ENCODE measurements at places on chromosomes 4 and X. TPM values are rescaled to one million over a fixed set of nuclear protein-coding genes. Genes with fewer than 3 reads are reported as not detected.

GRCh38 chr4:106607558-106607957 is 239.0 kb upstream of the GIMD1 start:
- DNase-seq: no peak

DNA sequence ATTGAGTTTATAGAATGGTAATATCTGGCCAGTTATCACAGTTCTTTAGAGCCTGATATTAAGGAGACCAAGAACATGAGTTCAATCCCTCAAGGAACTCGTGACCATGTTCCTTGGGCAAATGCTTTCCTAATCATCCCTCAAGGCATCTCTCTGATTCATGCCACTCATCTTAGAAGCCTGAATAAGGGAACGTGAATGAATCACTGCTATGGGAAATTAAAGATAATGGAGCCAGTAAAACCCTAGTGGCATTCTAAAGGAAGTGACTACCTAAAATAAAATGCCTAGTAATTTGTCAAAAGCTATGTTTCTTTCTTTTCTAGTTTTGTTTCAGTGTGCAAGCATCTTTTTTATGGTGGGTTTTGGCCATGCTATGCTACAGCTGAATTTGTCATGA is 1161.3 kb downstream of the C4orf33 start:
- peak; percentile 22 for DNase-seq

GRCh38 chr4:71113294-71113693 is 119.8 kb downstream of the DCK start:
- DNase-seq: no peak

- DNase-seq: no peak
Observed at GRCh38 chrX:131609480-131609879, 65.6 kb downstream of the OR13H1 start.

DNA sequence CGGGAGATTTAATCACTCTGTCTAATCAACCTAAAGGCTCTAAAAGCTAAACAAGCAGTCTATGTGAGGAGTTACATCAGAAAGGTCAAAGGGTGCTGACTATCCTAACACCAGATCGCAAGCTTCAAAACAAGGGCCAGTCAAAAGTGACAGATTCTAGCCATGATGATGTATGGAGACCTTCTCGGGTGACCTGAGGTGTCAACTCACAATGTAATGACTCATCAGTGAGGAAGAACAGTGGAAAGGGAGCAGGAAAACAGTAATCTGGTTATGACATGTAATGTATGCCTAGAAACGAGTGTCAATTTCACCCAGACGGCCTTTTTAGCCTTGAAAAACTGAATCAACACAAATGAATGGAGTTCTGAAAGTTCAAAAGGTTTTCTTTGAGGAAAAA is 375.3 kb downstream of the IDS start:
- no peak for DNase-seq

DNA sequence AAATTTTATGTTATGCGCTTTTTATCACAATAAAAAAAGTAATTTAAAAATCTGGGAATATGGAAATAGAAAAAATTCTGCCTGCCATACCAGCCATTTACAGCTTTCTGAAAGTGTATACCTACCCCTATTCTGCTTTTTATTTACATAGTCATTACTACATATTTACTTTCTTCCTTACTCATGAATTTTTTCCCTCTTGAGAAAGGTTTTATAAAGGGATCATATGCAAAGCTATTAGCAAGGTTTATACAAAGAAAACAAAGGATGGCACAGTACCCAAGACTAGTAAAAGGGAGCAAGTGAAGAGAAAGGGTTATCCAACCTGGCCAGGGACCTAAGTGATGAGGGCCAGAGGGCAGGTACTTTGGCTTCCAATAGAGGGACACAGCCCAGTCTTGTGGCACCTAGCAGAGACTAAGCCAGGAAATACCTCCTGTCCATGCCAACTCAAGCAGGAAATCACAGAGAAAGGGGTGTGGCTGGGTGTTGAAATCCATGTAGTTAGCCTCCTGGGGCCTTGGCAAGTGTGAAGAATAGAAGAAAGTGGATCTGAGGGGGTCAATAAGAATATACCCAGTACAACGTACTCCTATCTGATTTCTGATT is 207.3 kb upstream of the VEGFC start:
- DNase-seq: no peak

DNA sequence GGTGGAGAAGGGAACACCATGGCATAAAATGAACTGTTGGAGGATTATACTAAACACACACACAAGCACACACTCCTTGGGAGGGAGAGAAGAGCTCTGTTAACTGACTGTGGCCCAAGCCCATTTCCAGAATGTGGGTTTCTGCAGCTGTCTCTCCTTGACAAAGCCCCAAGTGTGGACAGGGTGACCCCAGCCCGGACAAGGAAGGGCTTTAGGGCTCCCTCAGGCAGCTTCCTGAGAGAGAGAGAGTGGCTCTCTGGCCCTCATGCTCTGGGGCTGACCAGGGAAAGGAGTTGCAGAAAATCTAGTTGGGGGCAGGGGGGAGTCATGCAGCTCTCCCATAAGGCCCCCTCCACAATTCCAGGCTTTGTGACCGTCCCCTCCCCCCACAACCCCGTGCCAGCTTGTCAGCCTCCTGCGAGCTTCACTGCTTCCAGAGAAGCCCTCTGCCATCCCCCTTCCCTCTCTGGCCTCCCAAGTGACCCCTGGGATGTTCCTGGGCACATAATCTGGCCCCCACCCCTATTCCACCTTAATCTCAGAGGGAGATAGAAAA is 590 bp downstream of the ARHGEF9 start:
- no peak for DNase-seq

DNA sequence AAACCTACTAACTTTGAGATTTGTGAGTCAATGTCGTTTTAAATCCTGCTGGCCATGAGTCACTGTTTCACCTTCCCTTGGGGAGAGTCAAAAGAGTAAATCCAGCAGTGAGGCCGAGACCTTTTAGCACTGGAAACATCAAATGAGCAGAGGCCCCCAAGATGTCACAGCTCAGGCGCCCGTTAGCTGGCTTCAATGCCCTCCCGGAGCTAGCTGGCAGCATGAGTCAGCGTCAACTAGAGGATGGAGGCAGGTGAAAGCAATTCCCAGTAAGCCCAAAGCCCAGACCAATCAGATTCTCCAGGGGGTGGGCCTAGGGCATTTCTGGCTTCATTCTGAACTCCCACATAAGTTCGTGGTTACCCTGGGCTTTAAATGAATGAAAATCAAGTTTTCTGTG is 170.9 kb downstream of the CLCN4 start:
- DNase-seq: peak; percentile 5

DNA sequence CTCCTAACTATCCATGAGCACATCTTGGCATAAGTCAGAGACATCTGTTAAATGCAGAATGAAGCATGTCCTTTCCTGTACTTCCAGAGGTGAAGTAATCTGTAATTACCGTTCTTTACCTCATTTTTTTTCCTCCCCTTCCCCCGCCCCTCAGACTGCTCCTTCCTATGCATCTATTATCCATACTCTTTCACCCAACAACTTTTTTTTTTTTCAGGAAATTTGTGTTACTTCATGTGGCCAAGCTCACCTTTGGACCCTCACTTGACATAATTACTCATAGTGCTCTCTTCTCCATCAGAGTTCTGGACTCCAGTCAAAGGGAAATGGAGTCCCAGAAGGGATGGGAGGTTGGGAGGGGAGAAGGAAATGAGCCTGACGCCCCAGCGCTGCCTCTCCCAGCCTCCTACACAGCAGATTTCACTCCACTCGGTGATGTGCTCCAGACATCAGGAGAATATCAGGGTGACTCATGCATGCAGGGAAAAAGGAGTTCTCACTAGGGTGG is 568.8 kb downstream of the STIM2 start:
- no peak for DNase-seq

- DNase-seq: no peak
Observed at GRCh38 chr4:39133623-39134022, 48.7 kb upstream of the WDR19 start.

DNA sequence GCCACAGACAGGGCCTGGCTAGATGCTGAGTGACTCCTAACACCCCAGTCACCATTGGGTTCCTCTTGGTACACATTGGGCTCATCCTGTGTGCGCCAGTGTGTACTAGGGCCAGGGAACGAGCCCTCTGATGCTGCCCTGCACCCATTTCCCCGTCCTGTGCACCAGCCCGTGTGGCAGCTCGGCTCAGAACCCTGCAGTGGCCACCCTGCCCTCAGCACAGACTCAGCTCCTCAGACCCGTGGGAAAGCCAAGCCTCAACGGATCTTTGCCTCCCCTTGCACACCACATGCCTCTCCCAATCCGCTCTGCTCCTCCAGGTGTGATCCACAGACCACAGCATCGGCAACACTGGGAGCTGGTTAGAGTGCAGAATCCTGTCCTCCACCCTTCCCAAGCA is 38.6 kb downstream of the EVC start:
- no peak for DNase-seq

DNA sequence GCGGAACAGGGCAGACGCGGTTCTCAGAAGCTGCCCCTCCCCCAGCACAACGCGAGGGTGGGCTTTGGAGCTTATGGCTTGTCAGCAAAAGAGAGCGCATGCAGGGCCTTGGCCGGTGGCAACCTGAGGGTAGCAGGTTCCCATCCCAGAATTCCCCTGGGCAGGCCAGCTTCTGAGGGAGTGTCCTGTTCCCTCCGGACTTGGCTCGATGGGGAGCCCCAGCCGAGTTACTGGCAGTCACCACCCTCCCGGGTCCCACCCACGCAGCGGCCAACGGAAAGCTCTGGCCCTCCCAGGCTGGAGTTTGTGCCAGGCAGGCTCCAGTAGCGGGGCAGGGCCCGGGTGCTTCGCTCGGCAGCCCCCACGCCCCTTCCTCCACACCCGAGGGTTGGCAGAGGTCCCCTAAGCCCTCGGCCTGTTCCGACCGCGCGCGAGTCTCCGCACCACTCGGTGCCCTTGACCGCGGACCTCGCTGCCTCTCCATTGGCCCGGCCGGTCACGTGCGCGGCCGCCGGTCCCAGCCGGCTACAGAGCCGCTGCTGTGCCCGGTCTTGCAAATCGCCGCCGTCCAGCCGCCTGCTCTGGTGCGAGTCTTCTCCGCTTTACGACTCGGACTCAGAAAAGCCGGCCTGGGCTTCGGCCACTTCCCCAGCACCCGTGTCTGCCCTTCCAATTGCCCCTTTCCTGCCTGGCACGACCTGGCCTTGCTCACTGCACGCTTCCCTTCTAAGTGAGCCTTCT is 20.9 kb upstream of the MTM1 start:
- DNase-seq: no peak

DNA sequence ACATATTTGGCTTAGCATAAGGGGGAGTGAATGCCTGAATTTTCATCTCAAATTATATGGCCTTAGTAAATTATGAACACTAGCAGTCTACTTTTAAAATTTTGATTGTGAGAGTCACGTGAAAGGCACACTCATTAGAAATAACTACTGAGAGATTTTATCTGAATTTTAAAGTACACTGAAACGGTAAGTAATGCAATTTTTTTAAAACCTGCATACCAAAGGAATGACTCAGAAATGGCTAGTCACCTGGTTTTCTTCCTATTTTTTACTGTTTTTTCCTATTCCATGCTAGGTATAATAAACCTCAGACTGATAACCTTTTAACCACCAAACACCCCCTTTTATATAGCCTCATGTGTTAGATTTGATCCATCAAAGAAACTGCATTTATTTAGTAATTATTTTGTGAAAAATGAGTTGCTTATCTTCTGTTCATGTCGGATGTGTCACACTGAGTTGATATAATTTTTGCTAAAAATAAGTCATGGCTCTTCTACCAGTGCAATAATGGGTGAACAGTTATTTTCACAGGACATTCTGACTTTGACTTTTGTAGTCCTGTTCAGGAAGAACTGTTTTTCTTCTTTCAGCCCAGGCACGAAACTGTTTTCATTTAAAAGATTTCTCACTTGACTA is 40.4 kb downstream of the CPEB2 start:
- no peak for DNase-seq

DNA sequence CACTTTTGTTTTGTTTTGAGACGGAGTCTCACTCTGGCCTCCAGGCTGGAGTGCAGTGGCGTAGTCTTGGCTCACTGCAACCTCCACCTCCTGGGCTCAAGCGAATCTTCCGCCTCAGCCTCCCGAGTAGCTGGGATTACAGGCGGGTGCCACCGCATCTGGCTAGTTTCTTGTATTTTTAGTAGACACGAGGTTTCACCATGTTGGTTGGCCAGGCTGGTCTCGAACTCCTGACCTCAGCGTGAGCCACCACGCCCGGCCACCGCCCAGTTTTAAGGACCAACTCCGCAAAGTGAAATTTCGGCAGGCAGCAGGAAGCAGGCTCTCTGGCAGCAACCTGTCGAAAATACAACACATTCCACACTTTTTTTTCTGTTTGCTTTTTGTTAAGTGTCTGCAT is 13.4 kb downstream of the DHRSX start:
- no peak for DNase-seq

GRCh38 chr4:25861951-25862410 is 807 bp downstream of the SEL1L3 start:
- DNase-seq: peak; percentile 40

DNA sequence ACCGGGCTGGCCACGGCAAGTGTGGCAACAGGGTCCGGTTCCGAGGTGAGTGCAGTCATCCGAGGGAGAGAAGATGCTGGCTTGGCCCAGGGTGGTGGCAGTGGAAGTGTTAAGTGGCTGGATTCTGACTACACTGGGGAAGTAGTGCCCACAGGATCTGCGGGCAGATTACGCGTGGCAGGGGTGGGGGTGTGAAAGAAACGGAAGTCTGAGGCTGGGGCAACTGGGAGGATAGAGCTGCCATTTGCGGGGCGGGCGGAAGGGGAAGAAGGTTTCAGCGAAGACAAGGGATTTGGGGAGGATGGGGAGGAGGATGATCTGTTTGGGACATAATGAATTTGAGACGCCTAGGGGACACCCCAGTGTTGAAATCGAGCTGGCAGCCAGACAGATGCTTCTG is 5.3 kb downstream of the RS1 start:
- DNase-seq: no peak

- DNase-seq: no peak
Observed at GRCh38 chrX:78665342-78665741, 6.2 kb upstream of the RTL3 start.

DNA sequence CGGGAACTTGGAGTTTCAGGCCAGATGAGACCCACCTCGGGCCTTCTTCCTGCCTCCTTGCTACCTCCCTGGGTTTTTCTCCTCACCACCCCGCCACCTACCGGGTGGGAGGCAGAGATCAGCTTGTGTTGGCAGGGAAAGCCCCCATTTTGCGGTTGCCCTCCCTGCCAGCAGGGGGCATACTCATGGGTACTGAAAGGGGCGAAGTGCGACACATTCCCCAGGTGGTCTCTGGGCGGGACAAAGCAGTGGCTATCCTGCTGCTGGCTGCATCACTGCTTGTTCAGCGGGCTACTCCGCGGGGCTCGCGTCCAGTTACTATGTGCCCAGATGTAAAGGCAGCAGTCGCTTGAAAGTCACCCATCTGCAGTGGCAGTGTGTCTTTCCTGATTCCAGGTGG is 330.3 kb downstream of the PDHA2 start:
- no peak for DNase-seq

- peak; percentile 20 for DNase-seq
Observed at GRCh38 chr4:119238068-119238722, 25.7 kb downstream of the USP53 start.

Gene HS6ST2
- not detected for total RNA-seq

Gene GATB
- total RNA-seq: 20.3 TPM

Gene CENPC
- 6.6 TPM for total RNA-seq

Gene AIFM1
- total RNA-seq: 22.0 TPM

Gene MAGEH1
- 26.7 TPM for total RNA-seq

Gene FREM3
- total RNA-seq: not detected

Gene FDCSP
- not detected for total RNA-seq

Gene SPANXD
- total RNA-seq: not detected

Gene FGG
- not detected for total RNA-seq

Gene PGK1
- 509 TPM for total RNA-seq

Gene TBC1D9
- 16.9 TPM for total RNA-seq

Gene NHS
- total RNA-seq: 0.90 TPM

Gene ESX1
- not detected for total RNA-seq

Gene BEND2
- not detected for total RNA-seq

All from IMR-90 (cell line).